Activated B cell treated with CpG ODN at 0.5 μM for 24 hours (primary cell): ENCODE measurements at places on chromosomes 3 and 15.

GRCh38 chr3:55180161-55180560 is 252.3 kb upstream of the LRTM1 start:
- no peak for DNase-seq

- no peak for DNase-seq
Observed at GRCh38 chr3:18761530-18761929, 336.4 kb upstream of the SATB1 start.

GRCh38 chr3:52054661-52055511 is 1.5 kb downstream of the DUSP7 start:
- DNase-seq, result no peak

DNA sequence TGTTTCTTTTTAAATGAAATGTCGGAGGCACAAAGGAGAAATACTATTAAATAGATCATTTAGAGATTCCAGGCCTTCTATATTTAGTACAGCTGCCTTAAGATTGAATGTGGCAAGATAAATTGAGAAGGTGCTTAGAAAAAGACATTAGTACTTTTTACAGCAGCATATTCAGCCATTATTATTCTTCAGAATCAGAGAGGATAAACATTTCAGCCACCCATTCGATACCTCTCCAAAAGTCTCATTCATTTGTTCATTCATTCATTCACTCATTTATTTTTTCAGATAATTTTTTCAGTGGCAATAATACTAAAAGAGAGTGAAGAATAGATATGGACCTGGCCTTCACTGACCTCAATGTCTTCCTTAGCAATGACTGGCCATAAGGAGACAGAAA is 347.0 kb downstream of the GRM7 start:
- DNase-seq, result no peak

- no peak for DNase-seq
Observed at GRCh38 chr3:191696348-191696747, 235.4 kb downstream of the PYDC2 start.

DNA sequence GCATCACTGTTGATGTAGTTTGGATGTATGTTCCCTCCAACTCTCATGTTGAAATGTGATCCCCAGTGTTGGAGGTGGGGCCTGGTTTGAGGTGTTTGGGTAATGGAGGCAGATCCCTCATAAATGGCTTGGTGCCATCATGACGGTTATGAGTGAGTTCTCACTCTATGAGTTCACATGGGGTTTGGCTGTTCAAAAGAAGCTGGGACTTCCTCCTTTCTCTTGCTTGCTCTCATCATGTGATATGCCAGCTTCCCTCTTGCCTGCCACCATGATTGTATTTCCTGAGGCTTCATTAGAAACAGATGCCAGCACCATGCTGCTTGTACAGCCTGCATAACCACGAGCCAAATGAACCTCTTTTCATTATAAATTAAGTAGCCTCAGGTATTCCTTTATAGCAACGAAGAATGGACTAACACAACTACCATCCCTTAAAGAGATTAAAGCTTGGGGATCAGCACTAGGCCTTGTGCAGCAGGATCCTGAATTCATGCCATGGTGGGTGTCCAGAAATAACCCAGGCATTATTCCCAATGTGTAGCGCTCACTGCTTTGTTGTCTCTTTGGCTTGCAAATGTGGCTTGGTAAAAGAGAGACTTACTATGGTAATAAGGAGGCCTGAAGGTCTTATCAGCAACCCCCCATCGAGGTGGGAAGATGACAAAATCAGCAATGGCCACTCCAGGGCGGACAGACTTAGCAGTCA is 41.9 kb downstream of the NDUFB4 start:
- no peak for DNase-seq

DNA sequence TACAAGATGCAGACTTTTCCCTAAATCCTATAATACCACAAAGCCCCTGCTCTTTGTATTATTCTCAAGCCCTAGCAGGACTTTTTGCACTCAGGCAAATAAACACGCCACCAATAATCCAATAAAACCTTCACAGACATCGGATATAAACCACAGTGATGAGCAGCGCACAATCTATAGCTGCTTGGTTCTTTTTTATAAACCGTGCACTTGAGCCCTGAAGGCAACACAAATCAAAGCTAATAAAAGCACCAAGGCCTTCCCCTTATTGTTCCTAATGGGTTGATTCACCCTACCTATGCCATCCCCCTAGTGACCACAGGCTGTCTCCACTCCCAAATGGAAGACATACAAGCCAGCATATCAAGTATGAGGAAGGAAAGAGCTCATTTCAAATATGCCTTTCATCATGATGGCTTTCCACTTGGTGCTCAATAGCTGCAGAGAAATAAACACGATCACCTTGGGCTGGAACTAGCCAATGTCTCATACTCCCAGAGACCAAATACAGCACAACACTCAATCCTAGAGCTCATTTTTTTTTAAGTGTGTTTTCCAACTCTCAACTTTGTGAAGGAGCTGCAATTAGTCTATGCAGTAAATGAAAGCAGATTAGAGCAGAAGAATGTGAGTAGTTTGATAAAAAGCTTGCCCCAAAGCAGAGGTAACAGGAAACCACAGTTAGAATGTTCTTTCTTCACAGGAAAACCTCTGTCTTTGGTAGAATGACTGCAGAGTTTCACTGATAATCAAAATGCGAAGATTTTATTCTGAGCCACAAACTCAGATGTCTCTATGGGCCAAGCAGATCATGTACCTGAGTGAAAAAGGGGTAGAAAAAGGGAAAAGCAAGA is 573.9 kb downstream of the AGBL1 start:
- no peak for DNase-seq

DNA sequence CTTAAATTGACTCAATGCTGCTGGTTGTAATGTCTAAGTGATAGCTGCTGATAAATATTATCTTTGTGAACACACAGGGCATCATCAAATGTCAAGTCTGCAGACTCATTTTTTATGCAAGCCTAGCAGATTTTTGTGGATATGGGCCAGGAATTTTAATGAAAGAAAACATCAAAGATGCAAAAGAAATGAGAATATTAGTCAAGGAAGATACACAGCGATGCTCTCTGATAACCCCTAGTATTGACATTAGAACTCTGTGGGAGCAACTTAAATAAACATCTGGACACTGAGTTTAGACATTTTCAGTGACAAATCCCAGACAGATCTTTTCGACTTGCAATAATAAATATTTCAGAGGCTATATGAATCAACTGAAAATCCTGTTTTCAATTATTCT is 28.3 kb downstream of the POLR2M start:
- no peak for DNase-seq
